ENCODE measurements at places on chromosomes 12 and 14.
A peak's percentile ranks its signal among the peaks of the same experiment; 100 is the strongest.

DNA sequence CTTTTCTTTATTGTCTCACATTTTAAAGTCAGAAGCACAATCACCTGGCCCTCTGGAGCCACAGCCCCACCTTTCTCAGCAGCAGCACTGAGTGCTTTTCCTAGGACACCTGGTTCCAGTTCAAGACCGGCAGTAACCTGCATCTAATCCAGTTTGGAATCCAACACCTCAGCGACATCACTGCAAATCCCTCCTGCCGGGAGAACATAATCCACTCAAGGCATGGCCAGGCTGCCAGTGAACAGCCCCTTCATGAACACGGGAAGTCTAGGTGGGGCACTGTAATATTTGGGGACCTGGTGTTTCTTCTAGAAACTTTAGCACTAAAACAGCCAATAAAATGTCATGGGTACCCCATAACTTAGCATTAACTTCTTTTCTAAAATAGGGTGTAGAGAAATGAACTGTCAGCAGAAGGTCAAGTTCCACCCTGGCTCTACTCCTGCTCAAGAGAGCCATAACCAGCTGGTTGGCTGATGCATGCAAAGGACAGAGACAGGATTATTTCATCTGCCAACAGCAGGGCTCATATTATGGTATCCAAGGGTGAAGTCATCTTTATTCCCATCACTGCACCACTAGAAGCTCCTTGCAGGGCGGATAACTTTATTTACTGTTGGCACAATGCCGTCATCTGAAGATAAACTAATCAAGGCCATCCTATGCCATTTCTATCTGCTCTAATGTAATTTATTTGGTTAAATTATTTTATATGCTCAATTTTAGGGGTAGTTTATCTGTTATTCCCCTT is 76.7 kb downstream of the TTC7B start:
- no peak for DNase-seq

GRCh38 chr14:68401317-68401716 is 391.6 kb downstream of the ZFP36L1 start:
- no peak for DNase-seq

DNA sequence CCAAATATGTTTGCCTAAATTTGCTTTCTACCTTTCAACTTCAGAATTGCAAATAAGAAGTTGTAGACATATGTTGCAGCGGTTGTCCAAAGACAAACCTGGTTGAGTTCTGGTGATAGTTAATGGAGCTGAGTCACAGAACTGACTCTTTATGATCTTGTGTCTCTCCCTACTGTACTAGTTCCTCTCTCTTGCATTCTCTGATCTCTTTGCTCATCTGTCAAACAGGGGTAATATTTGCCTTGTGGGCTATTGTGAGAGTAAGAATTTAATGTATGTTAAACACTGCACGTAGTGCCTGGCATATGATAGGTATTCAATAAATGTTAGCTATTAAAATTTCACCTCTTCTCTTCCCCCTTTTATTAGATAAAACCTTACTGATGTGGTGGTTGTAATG is 283.5 kb upstream of the RGS6 start:
- DNase-seq: no peak

GRCh38 chr14:64478634-64479250 is 13.4 kb downstream of the AKAP5 start:
- no peak for DNase-seq

GRCh38 chr14:25396128-25396527 is 346.2 kb upstream of the STXBP6 start:
- DNase-seq: no peak

GRCh38 chr14:65756880-65757279 is 344.4 kb downstream of the FUT8 start:
- no peak for DNase-seq

DNA sequence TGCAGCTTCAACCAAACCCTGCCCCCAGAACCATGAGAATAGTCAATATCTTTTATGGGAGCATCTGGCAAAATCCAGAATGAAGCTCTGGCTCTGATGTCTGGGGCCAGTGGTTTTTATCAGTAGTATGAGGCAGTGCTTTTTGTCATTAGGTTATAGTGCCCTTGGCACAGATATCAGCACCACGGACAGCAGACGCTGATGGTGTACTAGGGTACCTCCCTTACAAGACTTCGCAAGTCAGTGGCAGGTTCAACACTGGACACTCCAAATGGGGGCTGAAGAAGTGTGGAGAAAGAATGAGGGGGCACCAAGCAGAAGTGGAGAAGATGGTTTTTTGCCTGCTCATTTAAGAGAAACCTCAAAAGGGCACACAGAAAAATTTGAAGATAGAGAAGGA is 68.2 kb upstream of the E2F7 start:
- no peak for DNase-seq

DNA sequence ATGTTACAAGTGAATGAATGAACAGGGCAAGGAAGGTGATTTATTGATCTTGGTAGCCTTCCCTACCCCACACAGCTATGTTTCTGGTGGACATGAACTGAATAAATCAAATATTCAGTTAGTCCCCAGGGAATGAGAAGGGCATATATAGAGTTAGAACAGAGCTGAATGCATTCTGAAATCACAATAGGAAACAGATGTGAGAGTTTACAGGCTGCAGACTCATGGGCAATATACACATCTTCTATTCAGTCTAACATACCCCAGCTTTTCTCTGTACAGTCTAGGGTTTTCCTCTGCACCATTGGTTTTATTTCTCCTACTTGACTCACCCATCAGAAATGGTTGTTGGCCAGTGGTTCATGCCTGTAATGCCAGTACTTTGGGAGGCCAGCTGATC is 7.3 kb upstream of the STX2 start:
- no peak for DNase-seq

GRCh38 chr12:12599750-12600643 is 11.7 kb upstream of the CREBL2 start:
- DNase-seq: no peak

- no peak for DNase-seq
These were observed 150.3 kb upstream of the ARHGAP5 start for GRCh38 chr14:31926652-31927347.

DNA sequence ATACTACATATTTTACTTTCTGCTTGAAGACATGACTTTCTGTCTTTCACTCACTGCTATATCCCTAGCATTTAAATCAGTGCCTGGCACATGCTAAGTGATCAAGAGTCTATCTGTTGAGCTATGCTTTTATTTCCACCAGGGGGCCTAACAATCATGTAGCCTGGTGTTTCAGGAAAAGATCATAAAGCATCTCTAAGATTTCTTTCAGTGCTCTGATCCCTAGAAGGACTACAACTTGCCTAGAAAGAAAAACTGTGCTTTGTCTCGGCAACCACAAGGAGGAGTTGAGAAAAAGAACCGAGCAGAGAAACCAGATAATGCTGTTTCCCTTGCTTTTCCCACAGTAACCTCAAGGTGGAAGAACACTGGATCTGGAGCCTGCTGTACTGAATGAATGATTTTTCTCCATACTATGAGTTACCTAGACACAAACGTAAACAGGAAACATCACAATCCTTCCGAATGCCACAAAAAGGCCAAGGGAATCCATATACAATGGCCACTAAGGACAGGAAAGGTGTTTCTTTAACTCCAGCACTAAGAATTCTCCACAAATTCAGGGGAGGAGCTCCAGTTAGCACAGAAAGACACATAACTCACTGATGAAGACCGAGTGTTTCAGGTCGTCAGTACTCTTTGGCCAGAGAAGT is 1.2 kb downstream of the CRY1 start:
- peak; percentile 71 for DNase-seq

DNA sequence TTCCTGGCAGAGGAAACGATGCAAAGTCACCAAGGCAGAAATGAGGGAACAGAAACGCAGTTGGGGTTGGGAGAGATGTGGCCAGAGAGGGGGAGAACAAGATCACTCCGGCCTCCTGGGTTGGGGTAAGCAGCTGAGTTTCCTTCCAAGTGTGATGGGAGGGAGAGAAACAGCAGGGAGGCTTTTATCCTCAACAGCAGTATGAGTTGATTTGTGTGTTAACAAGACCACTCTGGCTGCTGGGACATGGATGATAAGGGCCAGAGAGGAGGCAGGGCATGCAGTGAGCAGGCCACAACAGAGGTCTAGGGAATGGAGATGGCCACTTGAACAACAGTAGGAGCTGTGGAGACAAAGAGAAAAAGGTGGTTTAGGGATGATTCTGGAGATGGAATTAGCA is 66.8 kb downstream of the GLRX5 start:
- DNase-seq: no peak

- no peak for DNase-seq
These were observed 96.9 kb downstream of the FIGNL2 start for GRCh38 chr12:51751661-51752060.

DNA sequence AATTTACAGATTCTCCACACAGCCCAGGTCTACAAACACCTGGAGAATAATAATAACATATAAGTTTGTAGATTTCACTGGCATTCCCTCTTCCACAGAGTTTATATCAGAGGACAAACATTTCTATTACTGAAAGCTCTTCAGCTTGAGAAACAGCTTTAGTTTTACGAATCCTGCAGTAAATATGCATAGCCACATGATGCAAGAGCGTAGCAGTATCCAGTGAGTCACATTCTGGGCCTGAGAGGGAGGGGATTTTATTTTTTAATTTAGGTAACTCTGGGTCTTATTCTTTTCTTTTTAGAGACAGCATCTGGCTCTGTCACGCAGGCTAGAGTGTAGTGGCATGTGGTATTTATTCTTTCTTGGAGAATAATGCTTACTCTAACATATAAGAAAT is 1002.8 kb downstream of the TRHDE start:
- no peak for DNase-seq

DNA sequence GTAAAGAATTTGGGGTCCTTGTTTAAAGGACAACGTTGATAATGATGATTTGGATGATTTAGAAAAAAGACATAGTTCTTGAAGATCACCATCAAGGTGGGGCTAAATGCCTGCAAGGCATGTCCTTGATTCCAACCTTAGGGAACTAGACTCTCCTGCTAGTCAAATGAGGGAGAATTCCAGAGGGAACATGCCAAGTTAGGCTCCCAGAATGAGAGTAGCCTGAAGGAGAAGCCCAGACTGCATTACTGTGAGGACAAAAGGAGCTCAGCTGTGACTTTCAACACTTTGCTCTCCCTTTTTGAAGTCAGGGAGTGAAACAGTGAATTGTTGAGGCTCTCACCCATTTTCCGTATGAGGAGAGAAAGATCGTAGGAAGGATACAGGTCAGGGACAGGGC is 95.2 kb upstream of the TBX3 start:
- DNase-seq: no peak

GRCh38 chr12:65827827-65828231 is 3.5 kb downstream of the HMGA2 start:
- DNase-seq: no peak

- DNase-seq: no peak
These were observed 10.9 kb downstream of the HDAC7 start for GRCh38 chr12:47808574-47809365.

GRCh38 chr12:111437816-111438454 is 32.2 kb downstream of the SH2B3 start:
- no peak for DNase-seq

GRCh38 chr12:90925562-90925961 is 29.4 kb downstream of the CCER1 start:
- DNase-seq: no peak

GRCh38 chr12:108378926-108379325 is 39.8 kb upstream of the CMKLR1 start:
- no peak for DNase-seq

GRCh38 chr14:60636879-60637478 is 12.3 kb downstream of the SIX1 start:
- DNase-seq: no peak

DNA sequence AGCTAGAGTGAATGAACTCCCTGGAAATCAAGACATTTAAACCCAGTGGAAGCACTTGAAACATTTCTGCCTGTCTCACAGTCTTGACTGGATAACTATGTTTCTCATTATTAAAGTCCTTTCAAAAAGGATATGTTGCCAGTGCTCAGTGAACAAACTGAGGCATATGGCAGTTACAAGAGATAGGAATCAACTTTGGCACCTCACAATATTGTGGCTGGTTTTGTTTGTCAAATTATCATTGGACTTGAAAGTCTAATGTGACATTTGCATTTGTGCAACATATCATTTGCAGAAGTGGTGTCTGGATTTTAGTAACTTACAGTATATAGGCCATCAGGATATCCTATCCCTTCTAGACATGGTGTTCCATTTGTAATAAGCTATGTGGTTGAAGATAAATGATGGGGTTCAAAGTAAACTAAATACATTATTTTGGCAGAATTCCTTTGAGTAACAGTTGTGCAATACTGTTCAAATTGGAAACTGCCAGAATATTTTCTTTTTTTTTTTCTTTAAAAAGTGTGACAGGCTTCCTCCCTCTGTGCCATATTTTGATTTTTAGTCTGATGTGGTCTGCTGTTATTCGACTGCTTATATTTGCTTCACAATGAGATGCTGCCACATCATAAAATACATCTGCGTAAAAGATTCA is 927.7 kb downstream of the FLRT2 start:
- DNase-seq: no peak

DNA sequence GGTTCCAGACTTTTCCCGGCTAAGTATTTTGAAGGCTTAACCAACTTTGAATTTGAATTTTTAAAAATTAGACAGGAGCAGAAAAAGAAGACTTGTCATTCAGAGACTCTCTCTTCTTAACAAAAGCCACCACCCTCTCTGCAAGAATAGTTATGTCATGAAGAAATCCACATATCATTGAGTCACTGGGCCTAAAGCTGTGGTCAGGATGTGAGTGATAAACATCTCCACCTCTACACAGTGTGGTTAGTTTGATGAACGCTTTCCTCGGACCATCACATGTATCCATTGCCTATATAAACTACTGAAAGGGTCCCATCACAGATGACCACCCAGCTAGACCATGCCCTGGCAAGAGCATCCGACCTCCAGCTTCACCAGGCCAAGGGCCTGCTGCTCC is 226.1 kb downstream of the KSR2 start:
- DNase-seq: no peak

DNA sequence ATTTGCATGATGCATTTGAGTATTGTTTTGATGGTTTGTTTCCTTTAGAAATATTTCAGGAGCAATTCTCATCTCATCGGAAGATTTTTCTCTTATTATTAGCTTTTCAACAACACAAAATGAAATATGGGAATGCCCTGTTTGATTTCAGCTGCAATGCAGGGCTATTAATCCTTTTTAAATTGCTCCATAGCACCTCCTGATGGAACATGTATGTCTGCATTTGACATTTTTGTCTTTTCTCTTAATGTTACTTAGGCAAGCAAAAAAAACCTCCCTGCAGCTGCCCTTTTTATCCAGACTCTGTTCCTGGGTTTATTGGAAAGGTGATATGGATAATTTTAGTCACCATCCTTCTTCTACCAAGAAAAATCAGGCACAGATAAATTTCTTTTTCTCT is 895.8 kb downstream of the RPS29 start:
- DNase-seq: no peak

GRCh38 chr12:28164644-28165275 is 25.5 kb upstream of the CCDC91 start:
- DNase-seq: no peak
